Vein endothelial cell (primary cell): ENCODE measurements at places on chromosomes 5 and 9. TPM values are rescaled to one million over a fixed set of nuclear protein-coding genes. Genes with fewer than 3 reads are reported as not detected.

Gene DMRT3
- total RNA-seq = not detected in 2 replicates

Gene ENHO
- 0.29 TPM in 1 of 2 replicates, not detected in the other for total RNA-seq

Gene SLC46A2
- not detected in 2 replicates for total RNA-seq

Gene PCDHA10
- under 0.01 and 0.19 TPM in 2 replicates for total RNA-seq

Gene GFPT2
- 0.86 and 0.98 TPM in 2 replicates for total RNA-seq

Gene MACIR
- total RNA-seq = 10.1 and 11.2 TPM in 2 replicates

Gene SCGB3A2
- not detected in 2 replicates for total RNA-seq

Gene GADD45G
- not detected in 2 replicates for total RNA-seq

Gene ESM1
- 181 and 274 TPM in 2 replicates for total RNA-seq

Gene CEL
- total RNA-seq = under 0.01 and 0.29 TPM in 2 replicates

Gene INSL6
- total RNA-seq = not detected in 2 replicates
